ENCODE measurements at places on chromosomes 16 and 17. TPM values are rescaled to one million over a fixed set of nuclear protein-coding genes. Genes with fewer than 3 reads are reported as not detected.

DNA sequence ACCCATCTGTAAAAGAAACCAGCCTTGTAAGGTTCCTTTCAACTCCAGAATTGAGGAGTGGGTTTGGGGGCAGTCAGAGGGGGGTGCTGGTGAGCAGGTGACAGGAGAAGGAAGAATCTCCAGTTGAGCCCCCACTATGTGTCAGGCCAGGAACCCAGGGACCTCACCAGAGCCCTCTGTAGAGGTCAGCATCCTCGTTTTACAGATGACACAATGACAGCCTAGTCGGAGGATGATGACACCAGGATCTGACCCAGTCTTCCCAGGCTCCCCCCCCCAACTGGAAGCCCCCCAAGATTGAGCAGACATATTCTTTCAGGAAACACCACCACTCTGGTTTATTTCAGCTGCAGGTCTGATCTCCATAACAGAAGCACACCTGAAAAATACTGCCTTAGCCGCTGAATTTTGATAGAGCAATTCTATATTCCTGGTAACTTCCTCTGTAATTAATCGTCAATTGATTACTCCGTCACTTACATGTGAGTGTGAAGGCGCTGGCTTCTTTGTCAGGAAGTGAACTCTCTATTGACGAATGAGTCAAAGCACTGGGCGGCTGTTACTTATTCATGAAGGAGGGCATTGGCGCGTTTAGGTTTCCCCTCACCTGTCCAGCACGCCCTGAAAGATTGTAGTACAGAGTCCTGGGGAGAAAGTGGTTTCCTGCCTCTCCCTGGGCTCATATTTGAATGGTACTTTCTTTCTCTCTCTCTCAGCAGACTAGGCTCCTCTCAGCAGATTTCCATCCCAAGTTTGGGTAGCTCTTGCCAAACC lies 21.2 kb downstream of the SOCS3 start:
- DNase-seq, result no peak

TEKT3 gene
- polyA plus RNA-seq, result 1.8 TPM

GRCh38 chr17:233473-233941 lies 52.1 kb upstream of the DOC2B start:
- no peak for DNase-seq

KRTAP3-3 gene
- not detected for polyA plus RNA-seq

- no peak for DNase-seq
These were observed 11.2 kb upstream of the FAM20A start for GRCh38 chr17:68612209-68612922.

CD300E gene
- 0.22 TPM for polyA plus RNA-seq

- DNase-seq, result no peak
These were observed 178.9 kb downstream of the MYO1D start for GRCh38 chr17:32697728-32698625.

DNA sequence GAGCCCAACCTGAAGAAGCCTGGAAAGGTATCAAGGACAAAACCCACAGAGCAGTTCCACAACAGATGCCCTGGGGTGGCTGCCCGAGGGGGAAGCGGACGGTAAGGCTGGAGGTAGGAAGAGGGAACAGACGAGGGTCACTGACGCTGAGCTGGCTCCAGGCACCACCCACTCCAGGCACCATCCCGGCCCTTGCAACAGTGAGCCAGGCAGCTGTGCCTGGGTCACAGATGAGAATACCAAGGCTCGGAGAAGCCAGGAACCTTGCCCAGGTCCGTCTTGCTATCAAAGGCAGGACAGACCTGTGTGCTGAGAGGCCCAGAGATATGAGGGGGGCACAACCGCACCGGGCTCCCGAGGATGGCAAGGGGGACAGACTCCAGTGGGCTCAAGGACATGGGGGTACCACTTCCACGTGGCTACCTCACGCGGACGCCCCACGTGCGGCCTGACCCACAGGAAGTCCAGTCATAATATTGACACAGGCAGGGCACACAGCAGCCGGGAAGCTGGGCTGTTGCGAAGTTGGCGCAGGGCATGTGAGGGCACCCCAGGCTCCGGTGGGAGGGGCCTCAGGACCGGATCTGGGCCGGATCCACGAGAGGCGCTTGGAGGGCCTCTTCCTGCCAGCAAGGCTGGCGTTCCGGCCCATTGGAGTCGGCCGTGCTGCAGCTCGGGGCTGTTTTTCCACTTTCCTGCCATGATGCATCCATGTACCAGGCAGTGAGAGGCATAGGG lies 29.9 kb downstream of the PEMT start:
- peak; percentile 44 for DNase-seq

DNA sequence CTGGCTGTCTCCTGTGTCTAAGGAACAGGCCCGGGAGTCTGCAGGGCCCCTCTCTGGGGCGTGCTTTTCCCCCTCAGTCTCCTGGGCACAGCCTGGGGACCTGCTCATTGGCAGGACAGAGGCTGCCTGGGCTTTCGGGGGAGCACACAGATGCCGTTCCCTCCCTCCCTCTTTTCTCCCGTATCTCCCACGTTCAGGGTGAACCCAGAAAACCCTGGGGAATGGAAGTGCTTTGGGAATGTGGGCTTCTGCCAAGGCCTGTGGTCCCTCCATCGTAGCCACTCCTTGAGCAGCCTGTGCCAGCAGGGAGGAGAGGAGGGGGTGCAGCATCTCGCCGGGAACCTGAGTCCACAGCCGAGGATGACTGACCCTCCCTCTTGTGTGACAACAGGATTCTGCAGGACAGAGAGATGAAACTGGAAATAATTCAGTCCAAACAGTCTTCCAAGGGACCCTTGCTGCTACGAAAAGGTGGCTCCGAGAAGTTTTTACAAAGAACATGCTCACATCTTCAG lies 52.0 kb downstream of the RNF213 start:
- DNase-seq, result no peak

YBX2 gene
- 4.7 TPM for polyA plus RNA-seq

SBK1 gene
- 21.8 TPM for polyA plus RNA-seq

GRCh38 chr17:72572604-72573491 lies 452.0 kb downstream of the SOX9 start:
- DNase-seq, result no peak

DNA sequence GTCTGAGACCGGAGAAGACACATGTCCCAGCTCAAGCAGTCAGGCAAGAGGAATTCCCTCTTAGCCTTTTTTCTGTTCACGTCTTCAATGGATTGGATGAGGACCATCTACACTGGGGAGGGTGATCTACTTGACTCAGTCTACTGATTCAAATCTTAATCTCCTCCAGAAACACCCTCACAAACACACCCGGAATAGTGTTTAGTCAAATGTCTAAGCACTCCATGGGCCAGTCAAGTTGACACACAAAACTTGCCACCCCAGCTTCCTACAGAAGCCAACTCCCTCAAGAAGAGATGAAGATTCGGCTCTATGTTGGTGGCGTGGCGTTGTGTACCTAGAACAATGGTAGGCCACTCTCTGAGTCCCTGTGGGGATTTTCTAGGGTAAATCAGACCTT lies 22.5 kb upstream of the NKD1 start:
- no peak for DNase-seq

DNA sequence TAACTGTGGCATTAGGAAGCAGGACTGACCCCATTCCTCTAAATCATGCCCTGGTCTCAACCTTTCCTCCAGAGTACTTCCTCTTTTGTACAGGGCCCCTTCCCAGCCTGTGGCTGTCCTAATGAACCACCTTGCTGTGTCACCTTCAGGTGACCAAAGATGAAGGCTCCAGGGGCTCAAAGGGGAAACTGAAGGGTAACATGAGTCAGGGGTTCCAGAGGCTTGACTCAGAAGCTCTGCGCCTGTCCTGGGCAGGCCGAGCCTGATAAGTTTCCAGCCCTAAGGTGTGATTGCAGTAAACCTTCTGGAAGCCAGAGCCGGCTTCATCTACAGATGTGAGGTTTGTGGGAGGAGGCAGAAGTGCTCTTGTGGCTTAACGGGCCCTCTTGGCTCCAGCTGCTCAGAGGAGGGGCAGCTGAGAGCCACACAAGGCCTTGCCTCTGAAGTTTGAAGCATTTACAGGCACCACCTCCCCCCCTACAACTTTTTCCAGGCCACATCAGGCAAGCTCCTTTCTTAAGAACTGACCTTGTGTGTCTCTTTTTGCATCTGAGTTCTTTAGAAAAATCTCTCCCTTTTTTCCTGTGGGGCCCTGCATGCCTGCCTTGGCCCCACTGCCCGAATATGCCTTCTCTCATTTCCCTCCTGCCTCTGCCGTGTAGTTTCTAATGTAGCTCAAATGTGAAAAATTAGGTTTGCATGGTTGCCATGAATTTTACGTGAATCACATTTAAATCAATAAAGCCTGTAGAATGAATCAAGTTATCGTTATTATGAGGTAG lies 149.9 kb downstream of the CLEC16A start:
- DNase-seq, result no peak

KRT33B gene
- polyA plus RNA-seq, result not detected

DNA sequence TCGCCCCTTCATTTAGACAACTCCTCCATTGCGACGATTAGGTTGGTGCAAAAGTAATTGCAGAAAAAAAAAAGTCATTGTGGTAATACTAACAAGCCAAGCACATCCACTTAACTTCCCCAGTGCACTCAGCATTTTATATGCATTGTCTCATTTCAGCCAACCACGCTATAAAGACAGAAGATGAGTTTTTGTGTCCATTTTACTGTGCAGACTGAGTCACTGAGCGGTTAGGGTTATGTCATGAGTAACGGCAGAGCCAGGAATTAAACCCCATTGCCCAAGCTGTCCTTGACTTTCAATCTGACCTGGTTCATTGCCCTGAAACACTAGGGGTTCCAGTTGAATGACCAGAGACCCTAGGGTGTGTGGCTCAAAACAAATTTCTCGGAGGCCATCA lies 218.7 kb downstream of the XYLT1 start:
- DNase-seq, result no peak

- no peak for DNase-seq
These were observed 27.1 kb upstream of the GCSH start for GRCh38 chr16:81123092-81123852.

DNA sequence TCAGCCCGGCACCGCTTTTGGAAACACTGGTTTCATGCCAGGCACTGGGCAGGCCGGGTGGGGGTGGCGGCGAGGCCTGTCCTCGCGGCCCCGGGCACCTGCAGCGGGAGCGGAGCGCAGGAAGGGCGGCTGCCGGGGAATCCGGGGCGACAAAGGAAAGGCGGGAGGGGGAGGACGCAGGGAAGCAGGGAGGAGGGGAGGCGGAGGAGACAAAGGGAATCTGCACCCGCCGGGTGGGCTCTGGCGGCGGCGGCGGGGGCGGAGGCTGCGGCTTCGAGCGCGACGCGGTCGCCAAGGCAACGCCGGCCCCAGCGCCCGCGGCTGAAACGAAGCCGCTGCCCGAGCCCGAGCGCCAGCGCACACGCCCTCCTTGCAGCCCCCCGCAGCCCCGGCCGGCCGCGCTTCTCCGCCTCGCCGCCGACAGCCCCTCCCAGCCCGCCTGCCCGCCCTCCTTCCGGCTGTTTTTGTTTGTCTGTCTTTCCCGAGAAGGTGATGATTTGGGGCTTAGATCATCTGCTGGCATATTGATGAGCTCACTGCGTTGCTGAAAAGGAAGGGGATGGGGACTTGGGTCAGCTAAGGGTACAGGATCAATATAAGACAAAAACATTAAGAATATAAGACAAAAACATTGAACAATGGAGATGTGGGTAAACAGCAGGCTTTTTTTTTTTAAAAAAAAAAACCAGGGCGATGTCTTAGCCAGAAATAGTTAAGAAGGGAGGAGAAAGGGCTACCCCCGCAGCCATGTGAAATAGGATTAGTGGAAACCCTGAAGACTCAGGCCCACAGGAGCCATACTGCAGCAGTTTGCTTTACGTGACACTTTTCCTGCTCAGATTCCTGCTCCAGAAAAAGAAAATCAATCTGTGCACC lies 32.7 kb downstream of the CDK5R1 start:
- peak; percentile 81 for DNase-seq

DNA sequence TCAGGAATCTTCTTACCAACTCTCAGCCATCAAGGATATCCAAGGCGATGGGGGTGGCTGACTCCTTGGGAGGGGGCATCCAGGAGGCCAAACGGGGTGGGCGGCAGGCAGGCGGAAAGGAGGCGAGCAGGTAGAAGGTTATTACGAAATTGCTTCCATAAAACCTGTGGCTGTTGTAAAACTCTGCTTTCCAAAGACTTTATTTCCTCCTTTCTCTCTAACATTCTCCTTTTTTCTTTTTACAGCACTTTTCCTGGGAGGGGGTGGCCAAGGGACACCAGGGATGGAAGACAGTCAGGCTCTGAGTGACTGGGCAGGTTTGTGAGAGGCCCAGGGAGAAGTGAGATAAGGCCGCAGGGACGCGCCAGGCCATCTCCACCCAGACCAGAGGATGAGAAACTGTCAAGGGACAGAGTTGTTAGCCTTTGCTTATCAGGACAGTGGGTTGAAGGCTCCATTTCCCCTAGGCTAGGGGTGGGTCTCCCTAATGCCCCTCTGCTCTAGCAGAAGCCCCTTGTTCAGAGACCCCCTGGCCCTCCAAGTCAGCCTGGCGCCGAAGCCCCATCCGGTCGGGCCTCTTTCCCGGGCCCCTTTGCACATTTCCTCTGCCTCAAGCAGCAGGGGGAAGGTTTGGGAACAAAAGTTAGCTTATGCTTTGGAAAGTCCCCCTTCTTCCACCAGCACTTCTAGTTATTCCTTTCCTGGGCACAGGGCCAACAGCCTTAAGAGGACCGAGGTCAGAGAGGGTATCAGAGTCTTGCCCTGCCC lies 5.0 kb upstream of the HOXB9 start:
- DNase-seq, result no peak

MFAP4 gene
- 162 TPM for polyA plus RNA-seq

GRCh38 chr17:60391471-60392041 lies 377 bp downstream of the USP32 start:
- DNase-seq, result no peak

DNA sequence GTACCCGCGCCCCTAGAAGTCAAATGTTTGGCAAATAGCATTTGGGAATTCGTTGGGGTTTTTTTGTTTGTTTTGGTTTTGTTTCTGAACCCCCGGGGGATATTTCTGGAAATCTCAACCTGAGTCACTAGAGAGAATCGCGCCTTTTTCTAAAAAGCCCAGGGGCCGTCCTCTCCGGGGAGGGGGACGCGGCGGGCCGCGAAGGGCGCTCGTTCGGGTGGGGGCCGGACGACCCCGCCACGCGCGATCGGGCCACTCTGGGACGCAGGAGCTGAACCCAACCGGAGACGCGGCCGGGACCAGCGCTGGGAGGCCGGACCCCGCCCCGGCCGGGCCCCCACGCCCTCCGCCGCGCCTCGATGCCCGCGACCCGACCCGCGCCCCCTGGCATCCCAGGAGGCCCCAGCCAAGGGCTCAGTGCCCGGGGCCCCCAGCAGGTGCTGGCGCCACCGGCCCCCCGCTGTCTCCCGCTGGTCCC lies 302 bp downstream of the LITAF start:
- DNase-seq, result no peak

GRCh38 chr16:10256784-10257641 lies 74.8 kb upstream of the GRIN2A start:
- peak; percentile 63 for DNase-seq

GRCh38 chr16:87266846-87267245 lies 50.3 kb downstream of the C16orf95 start:
- no peak for DNase-seq

DNA sequence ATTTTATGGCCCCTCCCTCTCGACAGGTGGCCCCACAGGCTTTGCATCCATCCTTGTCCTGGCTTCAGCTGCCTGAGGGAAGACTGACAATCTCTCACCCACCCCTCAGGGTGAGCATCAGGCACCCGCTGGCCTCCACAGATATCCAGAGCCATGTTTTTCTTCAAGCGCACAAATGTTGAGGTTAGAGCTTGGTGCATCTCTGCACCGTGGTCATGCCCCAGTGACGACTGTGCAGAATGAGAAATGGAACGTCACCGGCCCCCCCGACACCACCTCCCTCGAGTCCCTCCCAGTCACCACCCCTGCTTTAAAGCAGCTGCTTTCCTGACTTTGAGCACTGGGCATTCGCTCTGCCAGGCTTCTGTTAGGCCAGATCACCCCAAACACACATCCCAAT lies 19.8 kb upstream of the TIMP2 start:
- no peak for DNase-seq

Measured in renal pelvis (tissue), 12 donors.